ENCODE measurements at places on chromosomes 1 and 21. TPM values are rescaled to one million over a fixed set of nuclear protein-coding genes. Genes with fewer than 3 reads are reported as not detected.

The CRYAA gene
- total RNA-seq = not detected

The NCF2 gene
- total RNA-seq = 0.94 TPM

The C1orf56 gene
- 4.1 TPM for total RNA-seq

The ARMH1 gene
- total RNA-seq = 10.6 TPM

The GJB3 gene
- not detected for total RNA-seq

The CASQ2 gene
- total RNA-seq = not detected

The LEFTY1 gene
- not detected for total RNA-seq

Data from parietal lobe (tissue), 2 donors.